ENCODE measurements at places on chromosomes 2 and 18.

GRCh38 chr2:72121153-72121552 lies 26.5 kb downstream of the CYP26B1 start:
- no peak for DNase-seq

GRCh38 chr18:26453386-26453901 lies 94.9 kb downstream of the KCTD1 start:
- no peak for DNase-seq

DNA sequence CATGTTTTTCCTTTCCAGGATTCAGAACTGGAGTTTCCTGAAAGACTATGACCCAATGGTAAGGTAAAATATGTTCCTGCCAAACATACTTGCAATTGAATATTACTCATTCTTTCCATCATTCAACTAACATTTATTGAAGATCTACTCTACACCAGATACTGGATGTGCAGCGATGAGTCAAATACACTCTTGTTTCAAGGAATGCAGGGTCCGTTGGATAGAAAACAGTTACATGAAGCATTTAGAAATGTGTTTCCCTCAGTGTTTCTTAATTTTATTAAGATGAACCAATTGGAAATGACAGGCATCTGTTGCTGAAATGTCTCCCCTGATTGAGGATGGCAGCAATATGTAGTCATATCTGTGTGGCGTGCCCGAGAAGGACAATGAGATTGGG lies 14.8 kb upstream of the SLC66A3 start:
- DNase-seq = no peak

GRCh38 chr2:48050711-48051110 lies 144.4 kb upstream of the FBXO11 start:
- DNase-seq = no peak

GRCh38 chr2:206462240-206462854 lies 19.0 kb downstream of the ADAM23 start:
- DNase-seq = no peak

GRCh38 chr2:196459539-196459938 lies 180.0 kb upstream of the CCDC150 start:
- DNase-seq = no peak

DNA sequence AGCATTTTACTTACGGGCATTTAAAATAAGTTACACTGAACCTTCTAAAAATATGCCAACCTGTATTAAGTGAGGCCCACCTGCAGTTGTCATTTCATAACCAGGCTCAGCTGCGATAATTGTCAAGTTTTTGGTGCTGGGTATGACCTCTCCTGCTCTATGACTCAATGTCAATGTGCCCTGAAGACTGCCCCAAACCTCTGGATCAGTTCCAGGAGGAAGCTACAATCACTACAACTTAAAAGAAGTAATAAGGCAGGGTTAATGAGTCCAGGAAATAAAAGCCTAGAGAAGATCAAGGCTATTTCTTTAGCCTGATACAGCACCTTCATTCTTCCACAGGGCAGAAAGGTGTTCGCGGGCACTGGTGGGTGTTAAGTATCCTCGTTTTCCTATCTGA lies 22.9 kb downstream of the POLR1A start:
- no peak for DNase-seq

DNA sequence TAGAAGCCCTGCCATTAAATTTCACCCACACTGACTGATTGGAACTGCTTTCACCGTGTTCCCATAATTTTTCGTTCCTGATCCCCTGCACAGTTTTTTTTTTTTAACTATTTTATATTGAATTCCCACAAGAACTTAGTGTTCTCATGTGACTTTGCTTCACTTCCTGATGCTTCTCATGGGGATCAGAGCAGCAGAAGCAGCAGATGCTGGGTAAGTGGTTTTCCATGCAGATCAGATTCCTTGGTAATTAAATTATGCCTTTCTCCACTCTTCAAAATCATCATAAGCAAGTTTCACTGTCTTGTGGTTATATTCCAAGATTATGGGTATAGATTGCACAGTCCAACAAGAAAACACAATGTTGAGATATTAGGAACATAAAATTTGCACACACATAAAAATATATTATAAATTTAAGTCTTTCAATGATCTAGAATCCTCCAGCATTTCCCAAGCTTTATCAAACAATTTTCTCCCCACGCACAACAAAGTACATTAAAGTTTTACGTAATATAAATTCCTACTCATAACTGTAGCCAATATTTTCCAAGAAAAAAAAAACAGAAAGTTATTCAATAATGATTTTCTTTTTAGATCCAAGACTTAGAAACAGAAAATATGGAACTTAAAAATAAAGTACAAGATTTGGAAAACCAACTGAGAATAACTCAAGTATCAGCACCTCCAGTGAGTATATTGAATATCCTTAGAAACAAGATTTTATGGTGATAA lies 277.9 kb downstream of the GULP1 start:
- DNase-seq = no peak

GRCh38 chr2:17804358-17804757 lies 11.9 kb upstream of the MSGN1 start:
- no peak for DNase-seq

- DNase-seq = no peak
Observed at GRCh38 chr2:157625296-157625695, 3.4 kb downstream of the ACVR1C start.
